ENCODE measurements at places on chromosomes 7 and 10.

- DNase-seq: no peak
Observed at GRCh38 chr7:121433775-121434174, 37.7 kb upstream of the FAM3C start.

- no peak for DNase-seq
Observed at GRCh38 chr10:92967641-92968040, 93.0 kb upstream of the CYP26C1 start.

- peak; percentile 36 for DNase-seq
Observed at GRCh38 chr10:89793649-89794254, 92.4 kb downstream of the KIF20B start.

GRCh38 chr7:130875901-130876300 lies 141.9 kb upstream of the KLF14 start:
- no peak for DNase-seq

DNA sequence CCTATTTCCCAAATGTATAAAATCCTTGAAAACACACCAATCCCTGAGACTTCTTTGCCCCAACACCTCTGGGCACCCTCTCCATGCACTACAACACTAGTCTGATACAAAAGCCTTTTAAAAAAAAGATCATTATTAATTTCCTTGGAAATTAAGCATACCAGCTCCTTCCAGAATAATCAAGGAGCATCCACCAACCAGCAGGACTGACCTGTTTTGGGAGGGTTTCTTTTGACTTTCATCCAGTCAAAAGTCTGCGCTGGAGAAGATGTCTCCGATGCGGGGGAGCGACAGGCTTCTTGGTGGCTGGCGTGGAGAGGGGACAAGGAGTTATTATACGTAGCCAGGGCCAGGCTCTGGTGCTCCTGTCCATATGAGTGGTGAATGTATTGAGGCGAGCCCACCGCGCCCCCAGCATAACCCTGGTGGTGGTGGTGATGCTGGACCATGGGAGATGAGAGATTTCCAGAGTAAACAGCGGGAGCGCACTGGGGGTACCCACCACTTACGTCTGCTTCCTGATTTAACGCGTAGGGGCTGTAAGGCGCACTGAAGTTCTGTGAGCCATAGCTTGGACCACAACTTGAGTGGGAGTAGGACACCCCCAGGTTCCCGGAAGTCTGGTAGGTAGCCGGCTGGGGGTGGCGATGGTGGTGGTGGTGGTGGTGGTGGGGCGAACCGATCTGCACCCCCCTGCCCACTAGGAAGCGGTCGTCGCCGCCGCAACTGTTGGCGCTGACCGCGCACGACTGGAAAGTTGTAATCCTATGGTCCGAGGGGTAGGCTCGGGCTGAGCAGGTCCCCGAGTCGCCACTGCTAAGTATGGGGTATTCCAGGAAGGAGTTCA lies 527 bp downstream of the HOXA1 start:
- DNase-seq: peak; percentile 29

DNA sequence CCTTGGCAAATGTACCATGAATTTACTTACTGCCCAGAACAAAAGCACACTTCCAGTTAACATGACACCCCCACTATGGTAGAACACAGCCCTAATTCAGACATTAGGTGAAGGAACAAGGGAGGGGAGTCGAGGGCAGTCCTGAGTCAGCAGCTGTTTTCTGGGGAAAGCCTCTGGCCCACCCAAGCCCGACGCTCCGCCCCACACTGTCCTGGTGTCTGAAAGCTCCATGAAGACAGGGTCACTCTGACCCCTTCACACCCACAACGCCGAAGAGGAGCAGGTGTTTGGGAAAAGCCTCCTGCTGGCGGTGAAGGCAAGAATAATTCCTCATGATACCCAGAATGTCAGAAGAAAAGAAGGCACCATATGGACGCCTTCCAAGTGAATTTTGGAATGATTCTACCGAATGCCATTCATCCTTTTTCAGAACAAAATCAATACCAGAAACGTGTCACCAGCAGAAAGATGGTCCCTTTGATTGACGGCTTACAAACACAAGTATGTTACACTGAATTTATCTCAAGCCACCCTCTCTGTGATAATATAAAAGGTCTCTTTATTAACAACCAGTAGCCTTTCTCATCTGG lies 172.1 kb downstream of the DIP2C start:
- DNase-seq: no peak

DNA sequence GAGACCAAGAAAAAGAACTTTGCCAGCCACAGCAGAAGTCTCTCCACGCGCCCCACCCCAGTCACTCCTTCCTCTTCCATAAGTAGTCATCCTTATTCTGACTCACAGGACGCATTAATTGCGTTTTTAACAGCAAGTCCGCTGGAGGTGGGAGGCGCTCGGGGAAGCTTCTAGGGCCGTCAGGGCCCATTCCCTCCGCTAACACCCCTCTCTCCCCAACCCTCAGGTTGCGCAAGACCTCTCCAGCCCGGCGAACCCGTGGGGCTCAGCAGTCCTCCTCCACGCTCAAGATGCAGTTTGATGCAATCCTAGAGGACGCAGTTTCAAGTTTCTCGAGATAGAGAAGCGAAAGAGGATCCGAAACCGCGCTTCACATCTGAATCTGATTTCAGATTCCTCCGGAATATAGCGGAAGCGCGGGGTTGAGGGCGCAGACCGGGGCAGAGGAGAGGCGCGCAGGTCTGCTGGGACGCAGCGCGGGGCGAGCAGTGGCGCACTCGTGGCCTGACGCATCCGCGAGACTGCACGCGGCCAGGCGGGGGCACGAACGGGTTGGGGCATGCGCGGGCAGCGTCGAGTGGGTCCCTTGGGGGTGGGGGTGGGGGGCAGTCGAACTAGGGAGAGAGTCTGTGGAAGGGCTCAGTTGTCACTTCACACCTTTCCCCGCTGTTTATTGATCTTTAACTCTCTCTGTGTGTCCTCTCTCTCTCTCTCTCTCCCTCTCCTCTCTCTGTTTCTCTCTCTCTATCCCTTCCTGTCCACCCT lies 37.8 kb upstream of the PSAP start:
- peak; percentile 84 for DNase-seq

GRCh38 chr10:119834188-119834587 lies 38.5 kb downstream of the MCMBP start:
- DNase-seq: no peak

DNA sequence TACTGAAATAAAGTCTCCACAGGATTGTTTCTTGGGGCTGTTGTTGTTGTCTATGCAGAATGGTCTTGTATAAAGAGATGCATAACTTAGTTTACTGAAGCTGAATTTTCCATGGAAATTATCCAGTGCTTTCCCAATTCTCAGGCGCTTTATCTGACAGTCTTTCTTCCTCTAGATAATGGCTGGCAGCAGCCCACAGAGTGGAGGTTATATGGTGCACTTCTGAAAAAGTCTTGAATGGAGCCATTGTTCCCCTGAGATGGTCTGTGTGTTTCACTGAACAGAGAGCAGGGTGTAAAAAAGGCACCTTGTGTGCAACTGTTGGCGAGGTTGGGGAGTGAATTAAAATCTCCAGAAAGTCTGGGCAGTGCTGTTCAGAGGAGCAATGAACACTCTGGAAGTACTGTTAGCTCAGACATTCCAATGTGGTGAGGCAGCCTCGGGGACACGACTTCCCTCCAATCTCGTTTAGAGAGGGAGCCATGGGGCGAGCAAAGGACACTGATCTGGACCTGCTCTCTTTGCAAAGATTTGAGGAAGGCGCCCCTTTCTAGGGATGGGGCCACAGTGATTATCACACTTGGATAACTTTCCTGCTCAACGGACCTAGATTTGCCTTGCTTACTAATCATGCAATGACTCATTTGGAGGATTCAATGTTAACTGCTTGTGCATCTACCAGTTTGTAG lies 2.0 kb upstream of the PLCE1 start:
- DNase-seq: no peak

DNA sequence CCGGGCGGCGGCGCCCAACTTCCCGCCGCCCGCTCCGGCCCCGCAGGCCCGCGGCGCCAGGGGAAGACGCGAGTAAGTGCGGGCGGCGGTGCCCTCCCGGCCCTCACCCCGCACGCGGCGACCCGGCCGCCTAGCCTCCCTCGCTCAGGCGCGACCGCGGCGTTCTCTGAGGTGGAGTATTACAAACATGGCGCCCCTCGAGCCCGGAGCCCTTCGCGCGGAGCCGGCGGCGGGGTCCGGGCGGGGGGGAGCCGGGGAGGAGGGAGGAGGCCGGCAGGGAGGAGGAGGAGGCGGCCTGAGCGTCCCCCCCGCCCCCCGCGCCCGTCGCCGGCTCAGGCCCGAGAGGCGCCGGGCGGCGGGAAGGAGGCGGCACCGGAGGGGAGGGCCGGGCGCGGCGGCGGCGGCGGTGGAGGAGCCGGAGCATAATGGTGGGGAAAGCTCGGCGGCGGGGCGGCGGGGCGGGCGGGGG lies at the start of gene ZMYND11:
Gene ZMYND11 (plus strand): TSS at position 324 of the 469 bp plus-strand sequence. CDS start 44,558 bp downstream, outside the sequence.
- peak; percentile 76 for DNase-seq

- peak; percentile 45 for DNase-seq
Observed at GRCh38 chr10:112374724-112375541, 1.0 kb downstream of the ACSL5 start.

DNA sequence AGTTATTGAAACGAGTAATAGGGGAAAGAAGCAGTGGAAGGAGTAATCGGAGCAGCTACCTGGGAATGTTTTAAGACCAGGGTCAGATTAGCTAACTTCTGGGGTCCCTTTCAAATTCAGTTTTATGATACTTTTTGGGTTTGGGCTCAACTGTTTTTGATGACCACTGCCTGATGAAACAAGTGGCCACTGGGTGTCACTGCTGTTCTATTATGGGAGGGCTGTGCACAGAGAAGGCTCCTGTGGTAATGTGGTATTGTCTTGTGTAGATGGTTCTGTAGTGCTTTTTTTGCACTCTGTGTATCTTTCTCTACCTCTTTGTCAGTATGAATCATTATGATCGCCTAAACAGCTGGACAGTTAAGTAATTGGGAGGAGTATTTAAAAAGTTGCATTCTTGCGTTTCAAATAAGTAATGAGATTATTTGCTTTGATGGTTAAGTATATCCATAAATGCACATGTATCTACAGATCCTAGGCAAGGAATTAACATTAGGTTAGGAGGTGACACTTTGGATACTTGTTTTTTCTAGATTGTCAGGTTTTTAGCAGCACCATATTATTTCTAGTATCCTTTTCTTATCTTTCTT lies 128.4 kb downstream of the ABCA13 start:
- DNase-seq: peak; percentile 62

DNA sequence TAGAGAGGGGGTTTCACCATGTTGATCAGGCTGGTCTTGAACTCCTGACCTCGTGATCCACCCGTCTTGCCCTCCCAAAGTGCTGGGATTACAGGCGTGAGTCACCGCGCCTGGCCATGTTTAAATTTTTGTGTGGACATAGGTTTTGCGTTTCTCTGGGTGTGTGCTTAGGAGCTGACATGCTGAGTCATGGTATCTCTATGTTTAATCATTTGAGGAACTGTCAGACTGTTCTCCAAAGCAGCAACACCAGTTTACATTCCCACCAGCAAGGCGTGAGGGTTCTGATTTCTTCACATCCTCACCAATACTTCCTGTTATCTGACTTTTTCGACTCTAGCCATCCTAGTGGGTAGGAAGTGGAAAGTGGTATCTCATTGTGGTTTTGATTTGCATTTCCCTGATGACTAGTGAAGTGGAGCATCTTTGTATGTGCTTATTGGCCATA lies 153.7 kb downstream of the DNAJB6 start:
- DNase-seq: peak; percentile 63

DNA sequence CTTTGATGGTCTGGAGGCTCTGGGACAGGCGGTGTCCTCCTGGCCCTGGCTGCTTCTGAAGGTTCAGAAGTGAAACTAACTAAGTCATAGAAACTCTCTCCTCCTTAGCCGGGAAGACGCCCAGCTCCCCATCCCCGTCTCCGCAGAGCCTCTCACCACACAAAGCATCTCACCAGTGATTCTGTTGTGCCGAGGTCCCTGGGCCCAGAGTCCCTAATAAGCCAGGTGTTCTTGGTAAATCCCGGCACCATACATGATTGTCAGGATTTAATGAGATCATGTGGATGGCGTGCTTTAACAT lies 9.4 kb downstream of the HKDC1 start:
- no peak for DNase-seq

- DNase-seq: no peak
Observed at GRCh38 chr7:16318989-16319915, 102.1 kb downstream of the CRPPA start.

- no peak for DNase-seq
Observed at GRCh38 chr7:66277492-66277891, 72.4 kb downstream of the TPST1 start.

- no peak for DNase-seq
Observed at GRCh38 chr10:95235676-95236067, 41.6 kb downstream of the ACSM6 start.

- no peak for DNase-seq
Observed at GRCh38 chr10:110458266-110458920, 39.3 kb upstream of the DUSP5 start.

DNA sequence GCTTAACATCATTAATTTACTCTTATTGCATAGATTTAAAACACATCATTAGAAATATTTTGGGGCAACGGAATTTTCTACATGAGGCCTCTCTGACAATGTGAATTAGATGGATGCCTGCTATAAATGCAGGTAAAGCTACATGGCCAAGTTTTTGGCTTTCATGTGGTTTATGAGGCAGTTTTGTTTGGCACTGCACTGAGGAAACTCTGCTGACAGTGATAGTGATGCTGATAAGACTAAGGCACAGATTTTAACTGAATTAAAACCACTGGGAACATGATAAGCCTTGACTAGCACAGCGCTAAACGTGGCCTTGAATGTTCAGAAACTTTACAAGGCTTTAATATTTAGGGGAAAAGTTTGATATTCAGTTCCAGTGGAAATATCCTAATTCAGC lies 114.3 kb upstream of the NOBOX start:
- DNase-seq: no peak

DNA sequence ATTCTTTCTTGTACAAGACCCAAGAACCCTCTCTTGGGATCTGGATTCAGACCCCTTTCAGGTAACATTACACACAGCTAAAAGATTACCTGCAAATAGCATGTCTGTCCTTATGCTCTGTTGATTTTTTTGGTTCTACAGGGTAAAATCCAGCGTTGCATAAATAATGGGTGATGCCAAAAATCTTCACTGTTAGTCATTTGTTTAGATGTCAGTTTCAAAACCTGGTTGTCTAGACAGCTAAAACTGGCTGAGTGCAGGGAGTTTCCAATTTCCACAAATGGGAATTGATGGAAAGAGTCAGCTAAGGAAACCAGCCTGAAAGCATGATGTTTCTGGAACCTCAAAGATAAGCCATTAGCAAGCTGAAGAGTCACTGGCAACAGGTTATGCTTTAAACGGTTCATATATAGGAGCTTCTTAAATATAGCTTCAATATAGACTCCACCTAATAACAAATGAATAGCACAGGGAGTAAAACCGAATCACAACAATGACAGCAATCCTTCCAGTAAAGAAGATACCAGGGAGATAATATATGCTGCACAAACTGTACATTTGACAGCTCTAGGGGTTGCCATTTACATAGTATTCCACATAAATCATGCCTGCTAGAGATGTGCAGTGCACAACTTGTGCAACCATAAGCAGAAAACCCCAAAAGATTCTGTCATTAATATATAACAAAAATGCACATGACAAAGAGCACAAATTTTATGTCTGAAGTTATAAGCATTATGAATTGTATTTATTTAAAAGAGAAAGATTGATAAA lies 20.4 kb downstream of the CCDC71L start:
- DNase-seq: no peak

DNA sequence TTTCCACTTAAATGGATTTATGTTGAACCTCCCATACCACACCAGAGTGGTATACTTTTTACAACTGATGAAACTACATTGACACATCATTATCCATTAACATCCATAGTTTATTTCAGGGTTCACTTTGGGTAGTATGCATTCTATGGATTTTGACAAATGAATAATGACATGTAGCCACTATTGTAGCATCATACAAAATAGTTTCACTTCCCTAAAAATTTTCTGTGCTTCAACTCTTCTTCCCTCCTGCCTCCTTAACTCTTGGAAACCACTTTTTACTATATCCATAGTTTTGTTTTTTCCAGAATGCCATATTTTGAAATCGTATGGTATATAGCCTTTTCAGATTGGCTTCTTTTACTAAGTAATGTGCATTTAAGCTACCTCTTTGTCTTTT lies 199.5 kb upstream of the TMEM196 start:
- no peak for DNase-seq
